ENCODE measurements at places on chromosomes 3 and 15.

DNA sequence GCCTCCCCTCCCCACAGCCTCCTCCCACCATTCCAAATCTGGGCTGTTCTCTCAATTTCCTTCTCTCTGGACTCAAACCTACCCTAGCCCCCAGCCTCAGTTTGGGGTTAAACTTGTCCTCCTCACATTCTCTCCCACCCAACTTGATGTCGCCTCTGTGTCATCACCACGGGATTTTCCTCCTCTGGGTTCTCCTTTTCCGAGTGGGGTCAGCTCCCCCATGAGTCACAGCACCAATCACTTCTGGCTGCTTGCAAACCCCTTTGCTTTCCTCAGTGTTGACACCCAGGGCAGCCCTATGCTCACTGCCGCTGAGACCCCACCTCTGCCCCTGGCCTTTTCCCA is 451 bp downstream of the CCR5AS start:
- no peak for DNase-seq

DNA sequence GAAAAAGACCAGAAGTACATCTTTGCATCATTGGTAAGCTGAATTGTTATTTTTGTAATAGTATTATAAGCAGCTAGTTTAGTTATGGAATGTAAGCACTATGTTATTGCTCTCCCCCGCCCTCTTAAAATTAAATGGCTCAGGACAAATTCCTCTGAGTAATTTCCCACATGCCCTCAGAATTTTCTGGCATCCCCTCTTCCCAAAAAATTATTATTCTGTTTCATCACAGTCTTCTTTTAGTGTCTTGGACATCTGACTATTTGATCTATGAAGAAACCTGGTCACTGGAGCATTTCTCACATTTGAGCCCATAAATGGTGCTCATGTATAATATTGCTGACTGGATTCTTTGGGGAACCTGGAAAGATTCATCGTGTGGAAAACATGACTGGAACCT is 68.3 kb downstream of the KLHL25 start:
- no peak for DNase-seq

- DNase-seq = no peak
Measured at GRCh38 chr3:125115640-125116039, 59.8 kb upstream of the HEG1 start.

DNA sequence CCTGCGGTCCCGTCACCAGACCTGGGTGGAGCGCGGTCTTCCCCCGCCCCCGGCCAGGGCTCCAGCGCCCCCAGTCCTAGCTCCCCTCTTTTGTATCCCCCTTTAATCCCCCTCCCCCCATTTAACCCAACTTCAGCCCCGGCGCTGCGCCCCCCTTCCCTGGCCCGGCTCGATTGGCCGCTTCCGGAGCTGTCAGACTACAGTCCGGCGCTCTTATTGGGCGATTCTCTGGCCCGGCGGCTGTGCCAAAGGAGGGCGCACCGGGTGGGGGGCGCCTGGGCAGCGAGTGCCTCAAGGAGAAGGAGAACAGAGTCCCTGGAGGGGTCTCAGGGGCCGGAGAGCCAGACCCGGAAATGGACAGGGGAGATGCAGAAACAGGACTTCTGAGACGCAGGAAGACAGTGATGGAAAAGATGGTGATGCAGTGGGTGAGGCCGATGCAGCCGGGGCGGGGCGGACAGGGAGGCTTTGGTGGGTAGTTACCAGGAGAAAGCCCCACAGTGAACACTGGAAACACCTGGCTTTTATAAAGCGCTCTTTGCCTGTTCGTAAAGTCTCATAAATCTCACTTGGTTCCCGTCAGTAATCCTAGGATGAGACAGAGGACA is 1.2 kb upstream of the ADCY5 start:
- DNase-seq = no peak

DNA sequence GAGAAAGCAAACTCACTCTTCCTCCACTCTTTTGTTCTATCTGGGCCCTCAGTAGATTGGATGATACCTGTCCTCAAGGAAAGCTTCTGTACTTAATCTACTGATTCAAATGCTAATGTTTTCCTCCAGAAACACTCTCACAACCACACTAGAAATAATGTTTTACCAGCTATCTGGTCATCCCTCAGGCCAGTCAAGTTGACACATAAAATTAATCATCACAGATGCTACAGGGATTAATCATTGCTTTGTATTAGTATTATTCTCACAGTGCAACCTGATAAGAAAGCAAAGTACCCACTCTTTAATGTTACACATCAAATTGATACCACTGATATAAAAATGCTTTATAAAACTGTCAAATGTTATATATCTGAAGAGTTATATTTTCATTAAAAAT is 52.9 kb upstream of the ARL6 start:
- DNase-seq = no peak

DNA sequence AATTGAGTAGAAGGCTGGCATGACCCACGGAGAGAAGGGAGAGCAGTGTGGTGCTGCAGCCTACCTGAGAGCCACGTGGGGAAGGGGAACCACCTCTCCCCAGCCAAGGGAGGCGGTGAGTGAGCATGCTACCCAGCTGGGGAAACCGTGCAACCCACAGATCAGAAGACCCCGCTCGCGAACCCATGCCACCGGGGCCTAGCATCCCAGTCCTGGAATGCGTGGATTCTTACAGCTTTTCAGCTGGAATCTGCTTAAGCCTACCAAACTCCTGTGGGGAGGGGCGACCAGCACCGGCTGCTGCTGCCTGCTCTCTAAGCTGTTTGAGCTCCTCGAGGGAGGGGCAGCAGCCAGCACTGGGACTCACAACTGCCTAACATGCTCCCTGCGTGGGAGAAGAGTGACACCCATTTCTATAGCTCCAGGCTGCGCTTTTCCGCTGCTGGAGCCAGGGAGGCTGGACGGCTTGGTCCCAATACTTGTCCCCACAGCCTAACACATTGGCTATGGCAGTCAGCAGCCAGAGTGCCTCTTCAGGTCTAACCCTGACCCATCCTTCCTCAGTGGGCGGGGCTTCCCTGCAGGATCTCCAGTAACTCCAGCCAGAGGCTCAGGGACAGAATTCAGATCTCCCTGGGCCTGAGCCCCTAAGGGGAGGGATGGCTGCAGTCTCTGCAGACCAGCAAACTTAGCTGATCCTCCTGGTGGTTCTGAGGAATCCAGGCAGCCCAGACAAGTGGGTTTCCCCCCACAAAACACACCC is 20.0 kb upstream of the TEX55 start:
- no peak for DNase-seq

DNA sequence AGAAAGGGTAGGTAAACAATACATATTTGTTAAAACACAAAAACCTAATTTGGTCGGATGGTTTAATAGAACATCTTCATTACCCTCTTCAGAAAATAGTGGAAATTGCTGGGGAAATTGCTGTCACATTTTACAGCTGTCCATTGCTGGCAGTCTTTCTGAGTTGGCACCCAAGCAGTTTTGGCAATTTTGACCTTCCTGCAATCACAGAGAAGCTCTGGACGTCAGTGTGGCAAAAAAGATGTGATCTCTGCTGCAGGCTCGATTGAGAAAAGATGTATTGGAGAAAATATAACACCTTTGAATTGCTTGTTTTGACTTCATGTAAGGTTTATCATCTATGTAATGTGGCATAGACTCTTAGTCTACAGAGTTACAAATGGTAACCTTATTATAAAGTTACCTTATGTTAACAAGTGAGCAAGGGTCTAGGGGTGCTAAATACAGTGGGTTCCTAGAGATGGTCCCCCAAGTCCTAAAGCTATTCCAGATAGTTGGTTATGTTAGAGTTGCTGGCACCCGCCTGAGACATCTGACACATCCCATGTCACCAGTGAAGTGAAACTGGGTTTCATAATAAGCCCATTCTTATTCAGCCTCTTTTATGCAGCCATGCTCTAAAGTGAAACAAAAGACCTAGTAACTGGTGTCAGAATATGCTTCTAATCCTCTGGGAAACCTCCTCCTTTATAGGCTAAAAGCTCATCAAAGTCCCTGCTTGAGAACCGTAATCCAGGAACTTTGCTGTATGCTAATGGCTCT is 14.0 kb downstream of the UBE2E1 start:
- DNase-seq = no peak

- no peak for DNase-seq
Measured at GRCh38 chr3:38361496-38361895, 14.9 kb downstream of the XYLB start.

DNA sequence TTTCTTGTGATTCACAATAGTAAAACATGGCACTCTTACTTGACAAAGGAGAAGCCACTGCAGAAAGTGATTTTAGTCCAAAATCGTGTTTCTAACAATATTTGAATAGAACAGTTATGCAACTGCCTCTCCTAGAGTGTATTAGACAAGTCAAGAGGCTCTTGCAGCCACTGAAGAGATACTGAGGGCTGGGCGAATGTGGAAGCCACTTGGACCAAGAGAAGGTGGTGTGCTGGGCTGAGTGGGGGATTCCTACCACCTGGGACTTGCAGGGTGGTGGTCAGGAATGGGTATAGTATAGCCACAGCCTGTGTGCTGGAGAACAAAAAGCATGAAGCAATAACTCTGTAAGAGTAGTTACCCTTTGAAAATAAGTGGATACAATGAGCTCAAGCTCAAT is 223.8 kb upstream of the DNAJC19 start:
- no peak for DNase-seq

DNA sequence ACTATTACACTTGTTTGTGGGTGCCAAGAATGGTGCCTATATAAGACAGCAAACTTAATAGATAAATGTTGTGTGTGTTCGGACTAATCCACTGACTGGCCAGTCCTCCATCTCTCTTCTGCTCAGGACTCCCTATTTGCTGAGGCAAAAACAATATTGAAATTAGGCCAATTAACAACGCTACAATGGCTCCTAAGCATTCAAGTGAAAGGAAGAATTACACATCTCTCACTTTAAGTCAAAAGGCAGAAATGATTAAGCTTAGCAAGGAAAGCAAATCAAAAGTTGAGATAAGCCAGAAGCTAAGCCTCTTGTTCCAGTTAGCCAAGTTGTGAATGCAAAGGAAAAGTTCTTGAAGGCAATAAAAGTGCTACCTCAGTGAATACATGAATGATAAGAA is 126.9 kb downstream of the CCNL1 start:
- no peak for DNase-seq

DNA sequence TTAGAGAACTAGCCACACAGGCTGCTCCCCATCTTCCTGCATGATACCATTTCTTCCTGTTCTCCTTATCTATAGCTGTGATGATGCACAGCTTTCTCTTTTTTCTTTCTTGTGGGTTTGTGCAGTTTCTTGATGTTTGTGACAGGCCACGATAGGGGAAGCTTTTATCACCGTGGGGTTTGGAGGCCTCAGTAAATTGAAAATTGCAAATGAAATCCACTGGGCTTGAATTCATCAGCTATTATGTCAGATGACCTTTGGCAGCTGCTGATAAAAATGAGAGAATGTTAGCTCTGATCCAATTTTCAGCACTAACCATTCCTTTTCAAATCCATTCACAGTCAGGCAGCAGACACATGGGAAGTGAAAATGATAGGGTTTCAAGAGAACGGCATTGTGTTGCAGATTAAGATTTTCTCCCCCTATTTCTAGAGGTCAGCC is 176.9 kb upstream of the SOX2 start:
- DNase-seq = no peak

- no peak for DNase-seq
Measured at GRCh38 chr3:30393079-30393478, 213.3 kb upstream of the TGFBR2 start.

- DNase-seq = no peak
Measured at GRCh38 chr3:155871746-155872158, 1.3 kb downstream of the GMPS start.

DNA sequence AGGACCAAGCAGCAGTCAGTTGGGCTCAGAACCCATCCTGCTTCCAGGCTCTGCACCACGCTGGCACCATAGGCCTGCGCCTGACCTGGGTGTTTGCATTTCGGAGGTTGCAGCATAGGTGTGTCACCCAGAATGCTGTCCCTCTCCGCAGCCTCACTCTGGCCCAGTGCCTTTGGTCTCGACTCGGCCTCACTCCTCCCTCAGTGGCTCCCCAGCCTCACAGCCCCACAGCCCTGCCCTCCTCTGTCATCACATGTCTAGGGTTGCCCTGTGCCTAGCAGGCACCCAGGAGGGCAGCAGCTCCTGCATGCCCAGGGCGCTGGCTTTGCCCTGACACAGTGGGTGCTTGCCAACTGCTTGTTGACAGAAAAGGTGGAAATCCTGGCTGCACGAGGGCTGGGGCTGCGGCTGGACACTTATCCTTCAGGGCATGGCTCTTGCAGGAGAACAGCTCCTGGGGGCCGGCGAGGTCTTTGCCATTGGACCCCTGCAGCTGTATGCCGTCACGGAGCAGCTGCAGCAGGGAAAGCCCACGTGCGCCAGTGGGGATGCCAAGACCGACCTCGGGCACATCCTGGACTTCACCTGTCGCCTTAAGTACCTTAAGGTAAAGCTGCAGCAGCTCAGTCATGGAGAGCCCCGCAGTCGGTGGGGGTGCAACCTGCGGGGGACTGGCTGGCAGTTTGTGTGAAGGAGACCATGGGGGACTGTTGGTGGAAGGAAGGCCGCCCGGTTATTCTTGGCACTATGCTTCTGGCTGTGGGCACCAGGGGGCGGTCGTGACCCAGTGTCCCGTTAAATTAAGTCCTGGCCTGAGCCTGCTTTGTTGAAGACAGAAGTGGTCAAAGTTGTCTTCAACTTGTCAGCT is 16.2 kb downstream of the NISCH start:
- DNase-seq = no peak

DNA sequence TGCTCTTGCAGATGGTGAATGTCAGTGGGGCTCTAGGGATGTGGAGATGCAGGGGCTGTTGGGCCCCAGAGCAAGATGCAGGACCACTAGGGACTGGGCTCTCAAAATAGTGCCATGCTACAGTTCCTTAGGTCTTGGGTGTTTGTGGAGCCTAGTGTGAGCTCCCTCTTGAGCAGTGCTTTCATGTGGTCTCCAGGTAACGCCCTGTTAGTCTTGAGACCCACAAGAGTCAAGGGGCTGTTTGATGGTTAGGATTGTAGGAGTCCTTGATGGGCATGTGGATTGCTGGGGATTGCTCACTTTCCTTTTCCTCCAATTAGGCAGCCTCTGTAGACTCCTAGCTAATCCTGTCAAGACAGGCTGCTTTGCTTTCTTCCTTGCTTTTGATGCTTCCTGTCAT is 56.0 kb downstream of the CCDC66 start:
- DNase-seq = no peak

- no peak for DNase-seq
Measured at GRCh38 chr3:182755308-182755707, 38.0 kb upstream of the ATP11B start.
